Glutamatergic neuron (in vitro differentiated cells): ENCODE measurements at places on chromosomes 4 and X.

DNA sequence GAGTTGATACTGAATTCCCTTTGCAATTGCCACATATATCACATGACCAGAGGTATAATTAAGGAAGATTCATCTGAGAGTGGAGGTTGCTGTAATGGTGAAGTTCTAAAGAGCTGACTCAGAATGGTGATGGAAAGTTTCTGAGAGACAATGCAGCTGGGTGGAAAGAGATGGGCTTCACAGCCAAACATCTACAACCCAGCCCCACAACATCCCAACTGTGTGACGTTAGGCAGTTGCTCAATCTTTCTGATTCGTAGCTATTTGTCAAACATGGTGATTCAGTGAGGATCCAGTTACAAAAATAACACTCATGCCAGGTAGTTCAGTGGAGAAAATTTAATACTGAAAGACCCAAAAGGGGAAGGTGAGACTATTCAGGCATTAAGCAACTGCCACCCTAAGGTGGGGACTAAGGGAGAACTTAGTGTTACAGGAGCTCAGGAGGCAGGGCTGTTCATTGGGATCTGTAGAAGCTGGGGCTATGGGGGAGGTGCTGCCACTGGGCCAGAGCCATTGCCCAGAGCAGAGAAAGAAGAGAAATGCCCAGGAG, 6.9 kb upstream of the AFF1 start:
- no peak for DNase-seq

- peak; percentile 60 for DNase-seq
Observed at GRCh38 chr4:108030332-108030731, 40.6 kb downstream of the HADH start.

DNA sequence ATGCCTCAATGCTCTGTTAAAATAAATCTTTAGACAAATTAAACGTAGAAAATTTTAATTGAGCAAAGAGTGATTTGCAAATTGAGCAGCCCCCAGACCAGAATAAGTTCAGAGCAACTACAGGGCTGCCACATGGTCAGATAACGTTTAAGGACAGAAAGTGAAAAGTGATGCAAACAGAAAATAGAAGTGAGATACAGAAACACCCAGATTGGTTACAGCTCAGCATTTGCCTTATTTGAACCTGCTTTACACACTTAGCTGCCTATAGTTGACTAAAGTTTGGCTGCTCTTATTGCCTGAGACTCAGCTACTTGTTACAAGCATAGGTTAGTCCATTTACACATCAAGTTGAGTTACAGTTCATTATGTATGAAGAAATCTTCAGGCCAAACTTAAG, 1800.8 kb upstream of the PCDH10 start:
- DNase-seq, result no peak

GRCh38 chrX:37047776-37048175, 39.6 kb downstream of the FAM47C start:
- DNase-seq, result no peak

DNA sequence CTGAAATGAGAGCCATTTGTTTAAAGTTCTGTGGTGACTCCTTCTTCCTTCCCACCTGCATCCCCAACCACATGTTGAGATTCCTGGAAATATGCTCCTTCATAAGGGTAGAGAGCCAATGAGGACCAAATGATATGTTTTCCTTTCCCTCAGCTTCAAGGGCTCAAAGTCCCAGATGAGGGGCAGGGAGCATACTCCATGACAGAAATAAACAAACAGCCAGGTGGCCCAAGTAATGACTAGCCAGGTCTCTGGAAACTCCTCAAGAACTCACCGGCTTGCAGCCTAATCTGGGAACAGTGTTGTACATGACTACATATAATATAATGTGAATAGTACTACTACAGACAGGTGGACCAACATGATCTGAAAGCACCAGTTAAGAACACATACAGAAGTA, 392.3 kb downstream of the PACRGL start:
- DNase-seq, result no peak

GRCh38 chr4:159101988-159102621, 774 bp upstream of the RAPGEF2 start:
- DNase-seq, result no peak

- no peak for DNase-seq
Observed at GRCh38 chrX:136477026-136477425, 10.7 kb upstream of the BRS3 start.

DNA sequence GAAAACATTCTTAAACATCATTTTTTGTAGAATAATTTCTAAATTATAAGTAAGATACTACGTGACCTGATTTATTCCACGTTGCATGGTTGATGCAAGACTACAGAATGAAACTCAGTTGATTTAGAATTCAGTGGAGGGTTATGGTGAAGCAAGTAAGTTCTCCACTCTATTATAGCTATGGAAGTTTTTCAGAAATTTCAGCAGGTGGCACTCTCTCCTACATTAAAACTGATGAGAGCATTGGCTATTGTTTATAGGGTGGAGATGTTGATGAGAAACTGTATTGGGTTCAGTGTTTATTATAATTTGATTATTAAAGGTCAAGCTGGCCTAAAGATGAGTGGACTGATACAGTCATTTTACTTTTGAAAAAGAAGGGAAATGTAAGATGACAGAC, 88.0 kb downstream of the FNIP2 start:
- no peak for DNase-seq

- no peak for DNase-seq
Observed at GRCh38 chr4:52600275-52600674, 58.8 kb downstream of the USP46 start.

- no peak for DNase-seq
Observed at GRCh38 chr4:74368596-74368995, 3.7 kb downstream of the EREG start.

DNA sequence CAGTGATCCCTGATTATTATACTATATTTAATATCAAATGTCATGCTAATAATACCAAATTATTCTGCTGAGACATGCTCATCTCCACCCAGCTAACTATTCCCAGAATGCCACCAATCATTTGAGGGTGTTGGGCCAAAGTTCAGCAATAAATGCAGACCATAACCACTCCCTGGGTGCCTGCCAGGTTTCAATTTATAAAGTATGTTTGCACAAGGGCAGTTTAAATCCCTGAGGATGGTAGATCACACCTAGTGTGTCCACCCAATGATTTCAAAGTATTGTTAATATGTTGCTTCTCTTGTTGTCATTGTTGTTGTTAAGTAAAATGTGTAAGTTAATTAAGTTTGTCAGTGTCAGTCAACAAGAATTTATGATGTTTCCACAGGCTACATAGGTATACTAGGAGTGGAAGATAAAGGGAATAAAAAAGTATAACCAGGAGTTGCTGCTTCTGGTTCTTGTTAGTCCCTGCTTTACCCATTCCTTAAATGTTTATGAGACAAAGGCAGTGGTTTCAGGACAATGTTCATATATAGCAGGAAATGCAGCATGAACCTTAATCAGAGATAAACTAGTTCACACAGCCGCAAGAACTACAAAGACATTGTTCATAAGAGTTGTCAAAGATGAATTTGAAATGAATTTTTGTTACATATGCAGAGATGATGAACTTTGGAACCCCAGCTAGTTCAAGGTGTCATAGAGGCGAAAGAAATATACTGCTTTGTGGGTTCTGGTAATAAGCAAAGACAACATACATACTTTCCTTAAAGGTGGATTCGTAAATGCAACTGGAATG, 25.5 kb downstream of the HPGD start:
- DNase-seq, result no peak

DNA sequence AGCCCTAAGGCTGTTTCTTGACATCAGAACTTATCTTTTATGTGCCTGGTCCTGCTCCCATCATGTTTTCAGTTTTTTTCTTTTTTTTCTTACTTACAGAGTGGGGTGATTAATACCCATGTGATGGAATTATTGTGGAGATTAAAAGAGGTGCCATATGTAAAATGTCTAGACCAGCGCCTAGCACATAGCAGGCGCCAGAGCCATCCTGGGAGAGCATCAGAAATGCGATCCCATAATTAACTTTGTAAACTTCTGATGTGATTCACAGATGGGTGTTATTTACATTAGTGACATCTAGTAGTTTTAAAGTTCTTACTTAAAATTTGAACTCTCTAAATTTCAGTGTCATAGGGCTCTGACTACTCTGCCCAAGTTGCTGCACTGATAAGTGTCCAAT, 66.2 kb upstream of the PGRMC2 start:
- DNase-seq, result no peak

DNA sequence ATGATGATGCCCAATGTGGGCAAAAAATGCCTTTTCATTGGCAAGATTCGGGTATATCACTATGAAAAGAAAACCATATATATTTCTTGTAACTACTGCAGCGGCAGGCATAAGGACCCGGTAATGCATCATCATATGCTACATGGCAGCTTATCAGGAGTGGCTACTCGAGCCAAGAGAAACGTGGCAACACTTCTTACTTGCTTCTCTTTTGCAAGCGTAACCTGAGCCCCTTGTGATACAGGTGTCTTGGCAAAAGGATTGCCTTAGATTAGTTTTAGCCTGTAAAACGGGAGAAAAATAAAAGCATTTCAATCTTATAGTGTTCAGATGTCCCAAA, 280.3 kb downstream of the SPRY1 start:
- no peak for DNase-seq

- DNase-seq, result no peak
Observed at GRCh38 chr4:7871356-7871755, 68.3 kb downstream of the AFAP1 start.

DNA sequence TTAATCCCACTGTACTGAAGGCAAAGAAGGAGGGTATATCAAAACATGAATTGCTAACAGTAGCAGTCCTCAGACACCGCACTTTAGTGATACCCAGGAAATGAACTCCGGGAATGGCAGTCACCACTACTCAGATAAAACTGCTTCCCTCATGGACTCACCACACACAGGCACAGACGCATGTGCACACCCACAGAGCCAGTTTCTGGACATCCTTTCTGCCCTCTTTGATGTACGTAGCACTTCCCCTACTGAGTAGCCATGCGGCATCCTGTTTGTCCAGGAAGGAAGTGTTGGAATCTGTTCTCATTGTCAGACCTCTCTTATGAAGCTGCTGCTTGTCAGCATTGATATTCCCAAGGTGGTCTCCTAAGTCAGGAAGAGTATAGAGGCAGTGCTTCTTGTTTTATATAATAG, 95.7 kb downstream of the DCLK2 start:
- no peak for DNase-seq

- DNase-seq, result no peak
Observed at GRCh38 chr4:56040842-56041241, 92.1 kb downstream of the CEP135 start.

GRCh38 chr4:80990851-80991250, 39.7 kb upstream of the BMP3 start:
- peak; percentile 36 for DNase-seq

DNA sequence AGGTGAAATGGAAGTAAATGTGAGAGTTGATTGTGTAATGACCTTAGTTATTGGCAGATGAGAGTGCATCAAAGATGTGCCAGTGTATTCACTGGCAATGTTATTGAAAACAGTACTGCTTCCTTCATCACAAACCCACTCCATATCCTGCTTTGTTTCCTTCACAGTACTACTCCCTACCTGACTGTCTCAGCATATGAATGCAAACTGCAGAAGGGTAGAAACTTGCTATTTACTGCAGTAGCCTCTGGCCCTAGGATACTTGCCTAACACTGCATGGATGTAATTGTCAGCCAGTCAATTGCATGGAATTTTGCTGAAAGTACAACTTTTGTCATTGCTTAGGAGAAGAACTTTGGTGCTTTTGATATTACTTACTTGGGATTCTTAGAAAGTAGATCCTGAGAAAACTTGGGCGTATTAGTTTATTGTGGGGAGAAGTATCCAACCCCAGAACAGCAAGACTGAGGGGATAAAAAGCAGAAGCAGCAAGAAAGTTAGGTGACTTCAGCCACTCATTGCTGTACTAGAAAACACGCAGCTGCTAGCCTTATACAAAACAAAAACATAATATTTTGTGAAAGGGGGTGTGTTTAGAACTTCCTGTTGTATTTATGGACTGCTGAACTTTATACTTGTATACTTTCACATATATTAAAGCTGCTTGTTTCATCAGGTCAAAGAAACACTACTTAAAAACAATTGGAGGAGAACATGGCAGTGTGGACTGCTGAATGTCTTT, 219.0 kb downstream of the CCNG2 start:
- DNase-seq, result no peak

- DNase-seq, result no peak
Observed at GRCh38 chr4:107970063-107970798, 19.5 kb upstream of the HADH start.

DNA sequence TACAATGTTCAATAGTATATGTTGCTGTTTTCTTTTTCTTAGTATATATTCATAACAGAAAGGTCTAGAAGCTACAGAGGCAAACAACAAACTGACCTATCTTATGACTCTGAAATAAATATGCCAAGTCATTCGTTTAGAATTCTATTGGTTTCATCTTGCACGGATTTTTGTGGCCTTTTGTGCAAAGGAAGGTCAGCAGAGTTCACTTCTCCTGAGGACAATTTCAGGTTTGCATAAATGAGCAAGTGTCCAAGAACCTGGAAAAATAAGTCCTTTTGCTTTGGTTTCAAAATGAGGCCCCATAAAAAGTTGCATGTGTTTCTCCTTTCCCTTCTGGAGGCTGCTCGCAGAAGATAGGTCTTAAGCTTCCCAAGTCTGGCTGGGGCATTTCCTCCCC, 156.9 kb downstream of the APBB2 start:
- no peak for DNase-seq

GRCh38 chr4:127993151-127993550, 27.9 kb downstream of the ABHD18 start:
- no peak for DNase-seq

DNA sequence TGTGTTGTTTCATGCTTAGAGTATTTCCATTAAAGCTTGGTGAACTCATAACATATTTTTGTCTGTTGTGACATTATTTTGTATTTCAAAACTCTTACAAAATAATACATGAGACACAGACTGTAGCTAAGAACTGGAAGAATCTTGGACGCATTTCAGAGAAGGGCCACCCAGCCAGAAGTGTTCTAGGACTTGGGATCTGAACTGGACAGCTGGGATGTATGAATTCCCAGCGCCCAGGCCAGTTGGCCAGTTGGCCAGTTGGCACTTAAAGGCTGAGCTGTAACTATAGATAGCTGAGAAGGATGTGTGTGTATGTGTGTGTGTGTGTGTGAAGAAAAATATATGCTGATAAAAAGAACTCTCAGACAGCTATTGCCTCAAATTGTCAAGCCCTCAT, 193.4 kb upstream of the GPR101 start:
- no peak for DNase-seq

DNA sequence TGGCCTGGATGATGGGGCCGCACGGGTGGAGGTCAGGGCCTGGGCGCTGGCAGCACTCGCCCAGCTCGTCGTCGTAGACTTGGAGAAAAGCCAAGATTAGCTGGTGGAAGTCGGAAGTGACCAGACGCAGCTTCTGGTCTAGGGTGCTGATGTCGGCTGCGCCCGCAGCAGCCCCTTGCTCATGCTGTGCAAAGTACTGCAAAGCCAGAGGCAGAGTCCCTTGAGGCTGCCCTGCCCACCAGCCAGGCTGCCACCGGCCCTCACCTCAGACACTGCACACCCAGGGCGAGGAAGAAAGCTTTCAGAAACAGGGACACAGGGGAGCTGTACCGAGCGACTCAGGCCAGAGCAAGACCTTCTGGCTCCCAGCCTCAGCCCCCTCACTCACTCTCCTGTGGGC, 9.7 kb upstream of the TREX2 start:
- DNase-seq, result no peak
